ENCODE measurements at places on chromosomes 4 and X. TPM values are rescaled to one million over a fixed set of nuclear protein-coding genes. Genes with fewer than 3 reads are reported as not detected.

Gene PDZD4
- polyA plus RNA-seq, result 0.23 TPM

Gene GPR82
- not detected for polyA plus RNA-seq

Gene MAGEB17
- polyA plus RNA-seq, result not detected

Gene UCHL1
- 20.2 TPM for polyA plus RNA-seq

GRCh38 chr4:65083076-65083475, 587.2 kb downstream of the EPHA5 start:
- DNase-seq, result no peak

- no peak for DNase-seq
Observed at GRCh38 chr4:117984366-117984680, 50.0 kb upstream of the NDST3 start.

DNA sequence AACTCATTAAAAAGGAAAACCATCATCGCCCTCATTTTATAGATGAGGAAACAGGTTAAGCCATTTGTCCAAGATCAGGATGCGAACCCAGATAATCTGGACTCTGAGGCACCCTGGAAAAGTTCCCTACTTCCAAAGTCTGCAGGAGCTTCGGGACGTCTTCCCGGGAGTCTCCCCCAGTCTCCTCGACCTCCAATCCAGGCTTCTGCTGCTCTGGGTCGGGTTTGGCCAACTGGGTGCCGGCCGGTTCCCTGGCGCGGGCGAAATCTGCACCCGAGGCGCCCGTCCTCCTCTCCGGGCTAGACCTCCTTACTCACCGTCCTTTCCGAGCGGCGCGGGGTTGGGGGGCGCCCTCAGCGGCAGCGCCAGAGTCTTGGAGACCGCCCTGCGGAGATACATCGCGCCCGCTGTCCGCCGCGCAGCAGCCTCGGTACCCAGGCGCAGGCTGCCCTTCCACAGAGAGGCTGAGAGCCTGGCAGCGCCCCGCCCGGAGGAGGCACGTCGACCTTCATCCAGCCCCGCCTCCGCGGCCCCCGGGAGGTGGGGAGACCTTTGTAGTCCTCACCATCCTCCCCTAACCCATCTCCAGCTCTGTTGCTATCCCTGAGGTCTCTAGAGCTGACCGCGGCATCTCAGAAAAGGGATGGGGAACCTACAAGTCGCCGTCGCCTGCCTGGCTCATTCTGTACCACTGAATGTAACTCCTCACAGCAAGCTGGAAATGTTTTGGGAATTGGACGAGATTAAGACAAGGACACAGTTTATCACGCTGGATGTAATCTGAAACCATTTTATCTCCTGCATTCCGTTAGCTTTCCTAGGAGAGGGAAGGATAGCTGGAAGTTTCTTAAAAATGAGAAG, at the start of gene MGARP:
Gene MGARP (minus strand): TSS at position 466 of the 861 bp plus-strand sequence. CDS start 67 bp downstream, at position 399.
- DNase-seq, result peak; percentile 33

GRCh38 chr4:187826725-187827124, 168.8 kb upstream of the ZFP42 start:
- DNase-seq, result no peak

GRCh38 chr4:128904821-128905220, 95.3 kb downstream of the JADE1 start:
- no peak for DNase-seq

GRCh38 chrX:56233100-56233499, 944 bp downstream of the KLF8 start:
- DNase-seq, result no peak

- peak; percentile 15 for DNase-seq
Observed at GRCh38 chrX:9770319-9770718, 4.7 kb upstream of the GPR143 start.

All from mammary epithelial cell (primary cell).